ENCODE measurements at places on chromosomes 11 and 22.

GRCh38 chr11:69194956-69195355 lies 39.2 kb downstream of the SMIM38 start:
- DNase-seq, result no peak

DNA sequence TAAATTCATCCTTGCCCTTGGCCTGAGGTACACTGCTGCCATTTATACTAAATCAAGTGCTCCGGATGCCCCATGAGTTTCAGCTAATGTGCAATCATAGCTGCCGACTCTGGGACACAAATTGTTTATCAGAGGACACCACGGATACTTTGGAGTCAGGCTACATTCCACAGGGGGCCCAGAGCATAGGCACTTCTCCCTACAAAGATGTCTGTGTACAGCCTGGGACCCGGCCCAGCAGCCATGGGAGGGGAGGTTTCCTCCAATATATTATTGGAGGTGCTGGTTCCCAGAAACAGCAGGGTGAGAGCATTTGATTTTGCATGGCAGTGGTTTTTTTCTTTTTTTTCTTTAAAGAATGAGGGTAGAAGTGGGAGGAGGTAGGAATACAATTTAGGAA lies 31.3 kb downstream of the HTR3B start:
- no peak for DNase-seq

- peak; percentile 1 for DNase-seq
Observed at GRCh38 chr11:80593648-80594374, 1153.0 kb upstream of the TENM4 start.

- DNase-seq, result no peak
Observed at GRCh38 chr11:57479021-57479663, 18.8 kb downstream of the RTN4RL2 start.

GRCh38 chr11:19814421-19814820 lies 101.8 kb downstream of the NAV2 start:
- DNase-seq, result no peak

DNA sequence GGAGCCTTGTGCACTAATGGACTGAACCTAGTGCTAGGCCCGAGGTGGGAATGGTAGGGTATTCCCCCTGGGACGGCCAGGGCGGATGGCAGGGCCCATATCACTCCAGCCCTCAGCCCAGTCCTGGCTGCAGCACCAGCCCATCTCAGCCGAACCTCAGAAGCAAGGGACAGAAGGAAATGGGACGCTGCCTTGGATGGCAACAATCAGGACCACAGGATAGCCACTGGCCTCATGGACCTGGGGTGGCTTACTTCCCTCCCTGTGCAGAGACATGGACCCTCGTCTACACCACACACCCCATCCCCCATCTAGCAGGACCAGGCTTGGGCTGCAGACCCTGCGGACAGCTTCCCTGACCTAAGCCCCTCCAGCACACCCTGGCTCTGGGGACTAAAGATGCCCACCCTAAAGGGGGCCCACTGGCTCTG lies 24.1 kb downstream of the ARVCF start:
- no peak for DNase-seq

DNA sequence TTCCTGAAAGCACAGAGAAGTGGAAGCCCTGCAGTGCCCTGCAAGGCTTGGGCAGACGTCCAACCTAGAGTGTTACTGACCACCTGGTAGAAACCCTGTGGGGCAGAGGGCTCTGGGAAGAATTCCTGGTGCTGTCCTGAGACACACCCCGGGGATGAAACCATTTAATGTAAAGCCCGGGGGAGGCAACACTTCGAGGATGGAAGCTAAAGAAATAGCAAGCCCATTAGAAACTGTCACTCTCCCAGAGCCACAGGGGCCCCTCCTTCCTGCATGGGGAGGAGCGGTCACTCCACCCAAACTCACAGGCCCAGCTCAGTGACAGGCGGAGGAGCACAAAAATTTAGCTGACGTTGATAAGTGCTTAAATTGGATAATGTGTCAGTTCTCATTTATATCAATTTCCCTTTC lies 57.6 kb downstream of the NRXN2 start:
- DNase-seq, result no peak

GRCh38 chr11:65491614-65492386 lies 7.0 kb upstream of the MALAT1 start:
- no peak for DNase-seq

DNA sequence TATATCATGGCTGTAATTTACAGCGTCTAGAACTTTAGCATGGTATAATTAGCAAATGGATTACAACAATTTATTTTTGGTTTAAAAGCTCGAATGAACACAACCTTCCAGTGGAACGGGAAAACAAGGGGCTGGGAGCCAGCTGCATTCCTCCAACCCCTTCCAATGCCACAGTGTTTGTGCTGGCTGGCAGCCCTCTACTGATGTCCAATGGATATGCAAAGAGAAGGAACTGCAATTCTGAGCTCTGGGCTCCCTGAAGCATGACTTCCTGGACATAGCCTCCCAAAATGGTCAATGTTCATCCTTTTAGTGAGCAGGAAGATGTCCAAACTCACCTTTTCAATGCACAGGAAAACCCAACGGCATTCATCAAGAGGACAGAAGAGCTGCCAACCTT lies 288.3 kb downstream of the TENM4 start:
- DNase-seq, result no peak

- DNase-seq, result no peak
Observed at GRCh38 chr11:85961130-85961529, 105.9 kb downstream of the CCDC83 start.

GRCh38 chr11:79266396-79266795 lies 174.4 kb downstream of the TENM4 start:
- DNase-seq, result no peak

DNA sequence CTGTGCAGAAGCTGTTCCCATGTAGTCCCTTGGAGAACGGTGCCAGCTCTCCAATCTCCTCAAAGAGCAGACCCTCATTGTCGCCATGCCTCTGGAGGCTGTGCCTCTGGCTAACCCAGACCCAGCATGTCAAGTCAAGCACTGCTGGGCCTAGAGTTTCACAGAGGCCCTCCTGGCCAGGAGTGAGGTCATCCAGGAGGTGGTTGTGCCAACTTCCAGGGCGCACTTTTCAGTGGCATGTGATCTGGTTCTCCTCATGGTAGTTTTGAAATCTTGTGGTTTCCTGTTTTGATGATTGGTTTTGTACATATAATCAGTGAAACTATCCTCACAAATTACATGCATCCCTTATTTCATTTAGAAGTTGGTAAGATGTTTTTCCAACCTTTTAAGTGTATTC lies 78.9 kb downstream of the PPFIBP2 start:
- DNase-seq, result no peak
